Stimulated activated naive CD8-positive, alpha-beta T cell treated with anti-CD3 and anti-CD28 coated beads, Interleukin-15, amount 100 ng/mL, for 72 hours (primary cell): ENCODE measurements at places on chromosomes 12 and 14.
A peak's percentile ranks its signal among the peaks of the same experiment; 100 is the strongest.

- DNase-seq = no peak
Observed at GRCh38 chr12:39587225-39587624, 32.4 kb downstream of the ABCD2 start.

- DNase-seq = no peak
Observed at GRCh38 chr14:102201776-102202175, 62.1 kb downstream of the WDR20 start.

DNA sequence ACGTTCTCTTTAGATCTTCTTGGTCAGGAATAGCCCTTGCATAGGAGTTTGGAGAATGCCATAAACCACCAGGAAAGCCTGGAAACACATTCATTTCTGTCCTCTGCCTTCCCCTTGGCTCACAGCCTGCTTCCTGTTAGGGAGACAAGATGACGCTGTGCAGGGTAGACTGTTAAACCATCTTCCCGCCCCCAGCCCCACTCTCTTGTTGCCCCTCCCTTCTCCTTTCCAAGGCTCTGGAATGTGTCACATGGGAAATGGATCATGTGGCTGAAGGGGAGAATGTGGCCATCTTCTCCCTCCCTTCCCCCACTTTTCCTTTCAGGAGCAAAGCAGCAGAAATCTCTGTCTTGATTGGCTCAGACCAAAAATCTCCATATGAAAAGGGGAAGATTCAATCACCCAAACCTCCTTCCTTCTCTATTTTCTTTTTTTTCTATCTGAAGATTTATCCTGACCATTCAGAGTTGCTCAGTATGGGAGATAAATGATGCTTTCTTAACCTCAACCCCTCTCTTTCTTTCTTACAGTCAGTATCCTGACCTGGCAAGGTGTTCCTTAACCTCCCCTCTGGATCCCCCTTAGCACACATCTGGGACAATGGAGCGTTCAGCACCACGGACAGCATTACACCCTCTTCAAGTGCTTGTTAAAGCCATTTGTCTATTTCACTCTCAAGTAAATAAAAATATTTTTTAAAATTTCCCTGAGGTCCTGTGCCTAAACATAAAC lies 11.4 kb downstream of the GPR19 start:
- DNase-seq = no peak

DNA sequence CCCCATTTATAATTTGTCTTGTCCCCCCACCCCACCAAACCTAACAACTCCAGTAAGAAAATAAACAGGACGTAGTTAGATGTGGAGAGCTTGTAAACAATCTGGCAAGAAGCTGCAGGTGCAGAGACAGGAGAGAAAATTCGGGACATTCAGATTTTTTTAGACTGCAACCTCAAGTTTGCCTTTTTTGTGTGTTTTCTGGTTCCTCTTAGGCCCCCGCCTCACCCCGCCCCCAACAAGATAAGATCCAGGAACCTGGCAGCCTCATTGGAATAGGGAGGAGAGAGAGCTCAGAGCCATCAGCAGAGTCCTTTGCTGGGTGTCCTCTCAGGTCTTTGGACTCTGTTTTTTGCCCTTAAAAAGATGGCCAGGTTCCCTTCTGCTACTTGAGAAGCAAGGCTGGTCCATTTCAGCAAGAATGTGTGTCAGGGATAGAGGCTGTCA lies 2.9 kb downstream of the HOXC10 start:
- no peak for DNase-seq

DNA sequence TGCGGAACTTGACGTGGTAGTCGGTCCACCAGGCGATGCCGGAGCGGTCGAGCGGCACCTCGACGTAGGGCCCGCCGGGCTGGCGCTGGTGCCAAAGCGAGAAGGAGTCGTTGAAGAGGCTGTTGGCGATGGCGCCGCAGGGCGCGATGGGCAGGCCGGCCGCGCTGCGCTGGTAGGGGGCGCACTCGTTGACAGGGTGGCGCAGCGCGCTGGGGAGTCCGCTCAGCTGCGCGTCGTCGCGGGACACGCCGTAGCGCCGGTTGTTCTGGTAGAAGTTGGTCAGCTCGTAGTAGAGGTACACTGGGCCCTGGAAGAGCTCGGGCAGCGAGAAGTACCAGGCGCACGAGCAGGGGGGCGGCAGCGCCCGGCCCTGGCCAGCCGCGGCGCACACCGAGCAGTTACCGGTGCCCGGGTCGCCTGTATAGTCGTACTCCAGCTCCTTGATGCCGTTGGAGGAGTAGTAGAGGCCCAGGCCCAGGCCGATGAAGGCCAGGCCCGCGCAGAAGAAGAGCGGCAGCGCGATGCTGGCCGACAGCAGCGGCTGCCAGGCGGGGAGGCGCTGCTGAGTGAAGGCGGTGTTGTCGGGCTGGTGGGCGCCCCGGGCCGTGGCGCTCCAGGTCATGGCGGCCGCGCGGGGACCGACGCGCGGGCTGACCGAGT lies 482 bp downstream of the TMEM30B start:
- DNase-seq = peak; percentile 87

DNA sequence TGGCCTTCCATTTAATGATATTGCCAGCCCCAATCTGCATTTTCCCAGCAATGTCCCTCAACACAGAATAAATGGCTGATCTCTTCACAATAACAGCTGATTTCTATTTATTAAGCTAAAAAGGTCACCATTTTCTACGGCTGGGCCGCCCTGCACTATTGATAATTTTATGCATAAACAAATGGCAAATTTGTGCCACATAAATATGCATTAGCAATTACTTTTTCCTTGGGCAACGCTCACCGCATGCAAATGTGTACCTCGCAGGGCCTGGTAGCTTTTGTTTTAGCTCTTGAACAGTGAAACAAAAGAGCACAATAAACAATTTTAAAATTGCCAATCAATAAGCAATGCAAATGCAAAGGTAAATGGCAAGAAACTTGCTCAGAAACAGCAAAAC lies 331.9 kb upstream of the SOX5 start:
- no peak for DNase-seq
